ENCODE measurements at places on chromosomes 6 and 20.

- DNase-seq: no peak
These were observed 251.2 kb downstream of the GJA1 start for GRCh38 chr6:121686611-121687023.

GRCh38 chr20:44396369-44397130 is 41.1 kb downstream of the HNF4A start:
- no peak for DNase-seq

GRCh38 chr20:49403911-49404310 is 78.6 kb downstream of the KCNB1 start:
- no peak for DNase-seq

DNA sequence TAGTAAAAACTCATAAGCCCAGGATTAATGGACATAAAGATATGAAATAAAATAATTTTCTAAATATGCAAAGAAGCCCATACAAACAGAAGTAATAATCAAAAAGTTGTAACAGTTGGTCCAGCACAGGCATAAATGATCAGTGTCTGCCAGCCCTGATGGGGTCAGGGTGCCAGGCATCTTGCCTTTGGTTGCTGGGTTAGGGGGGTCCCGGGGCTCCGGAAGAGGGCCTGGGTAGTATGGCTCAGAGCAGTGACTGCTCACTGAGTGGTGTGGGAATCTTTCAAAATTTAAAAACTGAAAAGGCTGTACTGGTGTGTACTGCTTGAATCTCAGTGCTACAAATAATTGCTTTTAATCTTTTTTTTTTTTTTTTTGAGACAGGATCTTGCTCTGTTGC is 7.7 kb upstream of the QKI start:
- no peak for DNase-seq

GRCh38 chr6:169632841-169633240 is 69.0 kb downstream of the WDR27 start:
- no peak for DNase-seq

DNA sequence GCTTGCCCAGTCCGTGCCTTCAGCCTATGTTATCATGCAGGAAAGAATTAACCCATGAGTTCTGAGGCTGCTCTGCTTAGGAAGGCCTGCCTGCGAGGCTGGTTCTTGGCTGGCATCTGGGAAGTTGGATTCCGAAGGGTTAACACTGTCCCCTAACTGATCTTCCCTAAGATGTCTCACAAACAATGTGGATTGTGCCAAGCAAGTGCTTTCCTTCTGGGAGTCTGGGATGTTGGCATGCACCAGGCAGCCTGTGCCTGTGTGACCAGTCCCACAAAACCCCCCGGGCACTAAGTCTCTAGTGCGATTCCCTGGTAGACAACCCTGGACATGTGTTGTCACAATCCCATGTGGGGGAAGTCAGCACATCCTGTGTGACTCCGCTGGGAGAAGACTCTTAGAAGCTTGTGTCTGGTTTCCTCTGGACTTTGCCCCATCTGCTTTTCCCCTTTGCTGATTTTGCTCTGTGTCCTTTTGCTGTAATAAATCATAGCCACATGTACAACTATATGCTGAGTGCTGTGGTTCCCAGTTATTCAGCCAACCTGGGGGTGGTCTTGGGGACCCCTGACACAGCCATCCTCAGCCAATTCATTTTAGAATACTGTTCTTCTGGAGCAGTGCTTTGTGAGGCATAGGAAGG is 83.8 kb downstream of the SLC22A23 start:
- DNase-seq: no peak

GRCh38 chr6:44068607-44069296 is 58.5 kb downstream of the MRPL14 start:
- DNase-seq: no peak

- DNase-seq: no peak
These were observed 97.8 kb upstream of the PRDM1 start for GRCh38 chr6:105988321-105988720.

- DNase-seq: no peak
These were observed 9.4 kb upstream of the NANP start for GRCh38 chr20:25632940-25633790.
